Bronchial smooth muscle cell (primary cell): ENCODE measurements at places on chromosomes 2 and 18. TPM values are rescaled to one million over a fixed set of nuclear protein-coding genes. Genes with fewer than 3 reads are reported as not detected.

TYMS gene
- total RNA-seq = 13.7 and 16.2 TPM in 2 replicates

PNO1 gene
- total RNA-seq = 3.5 and 4.3 TPM in 2 replicates

RRM2 gene
- total RNA-seq = 1.9 and 3.2 TPM in 2 replicates

HAT1 gene
- 18.4 and 21.8 TPM in 2 replicates for total RNA-seq

TRIM54 gene
- total RNA-seq = 0.09 TPM in 1 of 2 replicates, not detected in the other

TBR1 gene
- not detected in 2 replicates for total RNA-seq

TMEM87B gene
- total RNA-seq = 18.0 and 18.4 TPM in 2 replicates

FLACC1 gene
- 0.43 and 1.3 TPM in 2 replicates for total RNA-seq

ELOA2 gene
- under 0.01 TPM in 1 of 2 replicates, not detected in the other for total RNA-seq

SLC4A5 gene
- 0.16 and 0.26 TPM in 2 replicates for total RNA-seq
